AG08396 (cell line): ENCODE measurements at places on chromosomes 5 and 9.

DNA sequence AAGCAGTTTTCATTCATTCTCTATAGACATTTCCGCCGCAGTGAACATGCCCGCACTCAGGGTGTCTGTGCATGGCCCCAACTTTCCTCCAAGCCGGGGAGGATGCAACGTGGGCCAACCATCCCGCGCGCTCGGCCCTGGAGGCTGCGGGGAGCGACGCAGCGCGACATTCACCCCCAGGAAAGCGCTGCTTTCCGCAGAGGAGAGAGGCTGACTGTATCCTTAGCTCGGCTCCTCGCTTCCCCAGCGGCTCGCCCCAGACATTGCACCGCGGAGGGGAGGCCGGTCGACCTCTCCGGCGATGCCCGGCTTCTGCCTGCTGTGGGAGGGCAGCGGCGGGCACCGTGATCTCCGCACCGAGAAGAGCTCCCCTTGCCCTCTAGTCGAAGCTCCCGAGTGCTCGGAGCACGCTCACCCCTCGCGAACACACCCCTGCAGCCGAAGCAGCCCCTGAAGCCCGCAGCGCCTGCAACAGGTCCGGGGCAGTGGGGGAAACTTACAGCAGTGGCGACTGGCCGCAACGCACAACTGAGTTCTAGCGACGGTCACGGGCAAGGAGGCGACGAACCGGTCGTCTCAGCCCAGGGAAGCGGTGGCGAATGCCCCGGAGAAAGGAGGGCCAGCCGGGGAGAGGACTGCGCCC is 600 bp downstream of the ENC1 start:
- peak; percentile 32 for DNase-seq

GRCh38 chr5:123700624-123701287 is 188.8 kb downstream of the CSNK1G3 start:
- DNase-seq, result peak; percentile 77

GRCh38 chr5:1726469-1726865 is 73.2 kb downstream of the MRPL36 start:
- no peak for DNase-seq

DNA sequence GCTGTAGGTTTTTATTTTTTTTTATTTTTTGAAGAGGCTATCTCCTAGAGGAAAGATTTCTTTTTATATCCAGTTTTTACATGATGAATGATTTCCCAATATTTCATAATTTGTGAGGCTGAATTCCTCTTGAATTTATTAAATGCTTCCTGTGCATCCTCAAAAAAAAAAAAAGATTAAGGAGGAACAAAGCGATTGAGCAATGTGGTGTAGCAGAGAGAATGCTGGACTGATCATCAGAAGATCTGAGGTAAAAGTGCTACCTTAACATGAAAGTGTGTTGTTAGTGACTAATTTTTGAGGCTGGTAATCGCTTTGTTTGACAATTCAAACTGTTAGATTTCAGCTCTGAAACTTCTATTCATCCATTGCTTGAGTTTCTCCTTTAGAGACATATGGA is 125.1 kb downstream of the ESM1 start:
- no peak for DNase-seq

DNA sequence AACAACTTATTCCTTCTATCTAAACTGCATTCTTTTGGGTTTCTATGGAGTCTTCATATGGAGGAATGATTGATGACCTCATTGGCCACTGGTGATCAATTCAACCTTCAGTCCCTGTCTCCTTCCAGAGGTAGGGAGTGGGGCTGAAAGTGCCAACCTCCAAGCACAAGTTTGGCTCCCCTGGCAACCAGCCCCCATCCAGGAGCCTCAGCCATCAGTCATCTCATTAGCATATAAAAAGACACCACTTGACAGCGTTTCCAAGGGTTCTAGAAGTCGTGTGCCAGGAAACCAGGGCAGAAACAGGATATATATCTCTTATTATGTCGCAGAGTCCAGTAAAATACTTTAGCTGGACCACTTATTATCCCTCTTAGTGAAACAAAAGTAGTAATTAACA is 9.8 kb downstream of the SLC31A2 start:
- DNase-seq, result no peak
